ENCODE measurements at places on chromosomes 7 and 10.

- no peak for DNase-seq
These were observed 228.0 kb downstream of the ELMO1 start for GRCh38 chr7:37220664-37221063.

- peak; percentile 31 for DNase-seq
These were observed 10.7 kb downstream of the APBB1IP start for GRCh38 chr10:26448706-26449435.

- DNase-seq, result no peak
These were observed 140.0 kb upstream of the NRBF2 start for GRCh38 chr10:62993121-62993520.

DNA sequence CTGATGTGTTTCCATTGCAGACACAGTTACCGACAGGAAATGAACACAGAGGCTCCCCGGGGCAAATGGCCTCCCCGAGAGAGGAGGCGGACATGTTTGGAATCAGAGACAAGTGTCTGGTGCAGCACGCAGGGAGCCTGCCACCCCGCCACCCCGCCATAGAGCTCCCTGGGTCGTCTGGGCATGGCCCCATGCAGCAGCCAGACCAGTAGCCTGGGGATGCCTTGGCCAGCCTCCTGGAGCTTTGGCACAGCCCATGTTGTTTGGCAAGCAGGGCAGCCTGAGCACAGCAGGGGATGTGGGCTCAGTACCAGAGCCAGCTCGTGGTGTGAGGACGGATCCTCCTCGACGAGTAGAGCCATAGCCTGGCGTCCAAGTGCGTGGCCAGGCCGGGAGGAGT lies 80.8 kb downstream of the NKX6-2 start:
- peak; percentile 15 for DNase-seq

GRCh38 chr7:127792528-127793342 lies 140.7 kb downstream of the SND1 start:
- no peak for DNase-seq

Data from femur (tissue), 1 donor.